ENCODE measurements at places on chromosomes 3 and 15.

GRCh38 chr3:180180795-180181194 is 144.1 kb upstream of the PEX5L start:
- no peak for DNase-seq

DNA sequence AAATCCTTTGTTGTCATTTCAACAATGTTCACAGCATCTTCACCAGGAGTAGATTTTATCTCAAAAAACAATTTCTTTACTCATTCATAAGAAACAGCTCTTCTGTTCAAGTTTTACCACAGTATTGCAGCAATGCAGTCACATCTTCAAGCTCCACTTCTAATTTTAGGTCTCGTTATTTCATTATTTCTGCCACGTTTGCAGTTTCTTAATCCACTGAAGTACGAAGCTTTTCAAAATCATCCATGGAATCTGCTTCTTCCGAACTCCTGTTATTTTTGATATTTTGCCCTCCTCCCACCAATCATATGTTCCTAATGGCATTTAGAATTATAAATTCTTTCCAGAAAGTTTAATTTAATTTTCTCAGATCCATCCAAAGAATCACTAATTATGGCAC is 12.6 kb upstream of the OR5K1 start:
- no peak for DNase-seq

DNA sequence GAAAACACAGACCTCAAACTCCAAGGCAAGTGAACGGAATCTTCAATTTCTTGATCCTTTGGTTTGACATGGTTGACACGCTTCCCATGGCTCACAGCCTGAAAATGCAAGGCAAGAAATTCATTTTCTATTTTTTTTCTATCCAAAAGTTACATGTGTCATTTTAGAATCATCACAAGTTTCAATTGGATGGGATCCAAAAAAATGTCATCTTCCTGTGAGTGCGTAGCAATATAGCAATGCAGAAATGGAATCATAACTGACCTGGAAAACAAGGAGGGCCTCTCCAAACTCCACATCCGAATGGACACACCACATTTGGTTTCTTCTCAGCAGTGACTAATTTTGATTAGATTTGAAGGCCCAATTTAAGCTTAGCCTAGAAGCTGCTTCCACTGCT is 175.8 kb upstream of the ATP11B start:
- no peak for DNase-seq

DNA sequence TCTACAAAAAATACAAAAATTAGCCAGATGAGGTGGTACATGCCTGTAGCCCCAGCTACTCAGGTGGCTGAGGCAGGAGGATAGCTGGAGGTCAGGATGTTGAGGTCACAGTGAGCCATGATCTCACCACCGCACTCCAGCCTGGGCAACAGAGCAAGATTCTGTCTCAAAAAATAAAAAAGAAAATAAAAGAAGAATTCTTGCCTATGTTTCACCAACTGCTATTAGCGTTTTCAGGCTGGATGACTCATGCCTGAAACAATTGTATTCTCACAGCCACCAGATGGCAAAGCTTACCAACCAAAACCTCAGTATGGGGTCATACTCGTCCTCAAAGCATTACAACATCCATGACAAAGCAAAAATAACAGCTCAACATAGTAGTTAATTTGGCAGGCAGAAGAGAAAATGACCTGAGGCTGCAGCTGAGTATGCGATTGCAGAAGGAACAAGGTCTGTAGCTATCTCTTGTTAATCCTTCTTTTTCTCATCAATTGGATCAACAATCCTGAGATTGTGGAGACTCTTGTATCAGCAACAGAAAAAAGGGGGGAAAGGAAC is 52.2 kb downstream of the TP53BP1 start:
- DNase-seq: no peak

DNA sequence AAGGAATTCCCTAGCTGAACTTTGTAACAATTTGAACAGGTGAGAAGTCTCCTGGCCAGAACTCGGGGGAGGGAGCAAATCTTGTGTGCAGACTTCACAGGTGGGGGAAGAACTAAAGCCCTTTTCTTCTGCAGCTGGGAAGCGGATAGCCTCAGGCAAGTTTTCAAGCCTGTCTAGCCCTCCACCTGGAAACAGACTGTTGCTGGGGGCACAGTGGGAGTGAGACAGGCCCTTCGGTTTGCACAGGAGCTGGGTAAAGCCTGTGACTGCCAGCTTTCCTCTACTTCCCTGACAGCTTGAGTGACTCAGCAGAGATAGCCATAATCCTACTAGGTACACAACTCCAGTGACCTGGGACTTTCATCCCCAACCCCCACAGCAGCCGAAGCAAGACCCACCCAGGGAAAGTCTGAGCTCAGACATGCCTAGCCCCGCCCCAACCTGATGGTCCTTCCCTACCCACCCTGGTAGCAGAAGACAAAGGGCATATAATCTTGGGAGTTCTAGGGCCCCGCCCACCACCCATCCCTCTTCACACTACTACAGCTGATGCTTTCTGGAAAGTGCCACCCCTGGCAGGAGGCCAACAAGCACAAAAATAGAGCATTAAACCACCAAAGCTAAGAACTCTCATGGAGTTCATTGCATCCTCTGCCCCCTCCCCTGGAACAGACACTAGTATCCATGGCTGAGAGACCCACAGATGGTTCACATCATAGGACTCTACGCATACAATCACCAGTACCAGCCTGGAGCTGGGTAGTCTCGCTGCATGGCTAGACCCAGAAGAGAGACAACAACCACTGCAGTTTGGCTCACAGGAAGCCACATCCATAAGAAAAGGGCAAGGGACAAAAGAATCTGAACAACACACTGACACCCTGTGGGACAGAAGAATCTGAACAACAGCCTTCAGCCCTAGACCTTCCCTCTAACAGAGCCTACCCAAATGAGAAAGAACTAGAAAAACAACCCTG is 479.0 kb downstream of the RAP2B start:
- DNase-seq: no peak

- DNase-seq: no peak
Measured at GRCh38 chr15:60917461-60918145, 311.5 kb downstream of the RORA start.

- DNase-seq: no peak
Measured at GRCh38 chr3:114903213-114903612, 243.9 kb downstream of the ZBTB20 start.

- DNase-seq: no peak
Measured at GRCh38 chr3:102353805-102354204, 81.0 kb upstream of the ZPLD1 start.

- DNase-seq: no peak
Measured at GRCh38 chr3:167729591-167729990, 5.1 kb downstream of the PDCD10 start.

GRCh38 chr3:172799246-172799645 is 48.7 kb downstream of the ECT2 start:
- no peak for DNase-seq

DNA sequence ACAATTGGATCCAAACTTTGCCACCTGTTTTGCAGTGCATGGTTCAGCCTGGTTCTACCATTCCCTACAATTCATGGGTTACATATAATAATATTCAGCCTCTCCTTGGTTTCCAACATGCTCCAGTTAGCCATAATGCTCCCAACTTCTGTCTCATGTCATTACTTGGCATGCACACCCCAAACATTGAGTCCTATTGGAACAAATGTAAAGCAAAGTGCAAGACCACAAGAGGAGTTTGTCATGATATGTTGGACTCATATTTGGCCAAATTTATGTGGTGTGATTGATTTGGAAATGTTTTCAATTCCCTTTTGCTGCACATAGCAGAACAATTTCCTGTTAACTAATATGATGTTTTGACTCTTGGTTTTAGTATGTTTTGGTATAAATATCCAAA is 50.2 kb downstream of the KCNAB1 start:
- no peak for DNase-seq

DNA sequence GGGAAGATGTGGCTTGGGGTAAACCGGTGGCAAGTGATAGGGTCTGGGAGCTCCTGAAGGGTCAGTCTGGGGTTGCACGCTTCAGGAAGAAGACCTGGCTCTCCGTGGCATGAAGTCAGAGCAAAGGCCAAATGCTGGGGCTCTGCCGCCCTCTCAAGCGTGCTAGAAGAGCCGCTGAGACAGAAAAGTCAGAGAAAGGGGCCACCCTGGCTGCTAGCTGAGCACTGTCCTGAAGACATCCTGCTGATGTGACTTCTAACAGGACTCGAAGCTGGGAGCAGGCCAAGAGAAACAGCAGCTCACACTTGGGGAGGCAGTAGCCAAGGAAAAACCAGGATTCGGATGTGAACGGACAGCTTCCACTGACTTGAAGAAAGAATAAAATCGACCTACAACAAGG is 270.4 kb downstream of the OCA2 start:
- no peak for DNase-seq

- DNase-seq: no peak
Measured at GRCh38 chr3:186319945-186320344, 42.1 kb downstream of the DGKG start.

Data from stimulated activated CD8-positive, alpha-beta memory T cell treated with anti-CD3 and anti-CD28 coated beads, Interleukin-12 subunit alpha, Interleukin-12 subunit beta, amount 100 ng/mL, for 4 hours (primary cell).